ENCODE measurements at places on chromosomes 1 and 21. TPM values are rescaled to one million over a fixed set of nuclear protein-coding genes. Genes with fewer than 3 reads are reported as not detected.

LCE6A gene
- total RNA-seq, result not detected

S100A13 gene
- total RNA-seq, result 3.3 TPM

CYP4Z1 gene
- not detected for total RNA-seq

RHBG gene
- total RNA-seq, result not detected

TAS1R1 gene
- not detected for total RNA-seq

CASZ1 gene
- 7.7 TPM for total RNA-seq

TTC22 gene
- 4.6 TPM for total RNA-seq

HEATR1 gene
- total RNA-seq, result 51.7 TPM

GPR89B gene
- total RNA-seq, result 27.0 TPM

CLCA1 gene
- total RNA-seq, result not detected

UTS2 gene
- total RNA-seq, result not detected

RNU1-2 gene
- 2,397 TPM for total RNA-seq

Measured in T-helper 2 cell treated with Interferon-gamma antibody and Interleukin-4, amounts not matched to agents 100 ng/mL and 5 ng/mL, for 36 hours (primary cell).